Inflammatory macrophage treated with lipopolysaccharide for 1 hour (primary cell): ENCODE measurements at places on chromosomes 7 and 10.

- no peak for DNase-seq
Observed at GRCh38 chr7:132687981-132688383, 111.7 kb upstream of the PLXNA4 start.

DNA sequence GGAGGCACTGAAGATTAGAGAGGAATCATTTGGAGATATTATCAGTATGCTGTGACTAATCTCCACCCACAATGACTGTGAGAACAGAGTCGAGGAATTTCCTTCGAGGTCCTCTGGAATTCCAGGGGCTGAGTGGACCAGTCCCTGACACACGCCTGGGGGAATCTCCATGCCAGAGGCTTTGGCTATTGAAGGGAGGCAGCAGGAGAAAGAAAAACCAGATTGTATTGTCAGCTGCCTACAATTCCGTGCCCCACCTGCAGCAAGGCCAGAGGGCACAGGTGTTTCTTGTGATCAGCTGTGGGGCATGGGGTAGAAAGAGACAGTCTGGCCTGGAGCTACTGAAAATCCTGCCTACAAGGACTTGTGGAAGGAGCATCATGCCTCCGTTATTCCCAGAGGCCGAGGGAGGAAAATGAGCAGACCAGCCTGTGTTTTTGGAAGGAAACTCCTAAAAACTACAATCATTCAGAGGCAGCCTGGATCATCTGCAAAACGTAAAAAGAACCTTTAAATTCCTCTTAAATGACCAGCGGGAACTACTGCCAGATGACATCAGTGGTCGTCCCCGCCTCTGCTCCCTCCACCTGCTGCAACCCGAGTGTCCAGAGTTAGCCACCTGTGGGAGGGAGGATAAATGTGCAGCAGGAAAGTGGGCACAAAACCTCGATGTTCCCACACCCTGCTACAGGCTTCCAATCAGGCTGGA is 25.4 kb upstream of the ANK3 start:
- no peak for DNase-seq

DNA sequence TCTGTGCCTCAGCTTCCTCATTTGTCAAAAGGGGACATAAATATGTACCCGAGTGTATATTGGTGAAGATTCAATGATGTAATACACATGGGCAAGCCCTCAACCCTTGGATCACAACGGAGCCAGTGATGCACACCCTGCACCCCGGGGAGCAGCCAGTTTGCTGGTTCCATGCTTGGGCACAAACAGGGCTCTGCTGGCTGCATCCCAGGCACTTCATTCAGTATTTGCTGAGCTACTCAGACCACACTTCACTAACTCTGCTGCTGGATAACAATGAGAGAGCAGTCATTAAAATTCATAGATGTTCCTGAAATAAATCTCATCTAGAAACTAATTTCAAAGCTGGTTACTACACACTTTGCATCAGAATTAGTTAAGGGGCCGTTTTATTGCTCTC is 72.0 kb downstream of the SCRN1 start:
- no peak for DNase-seq

- DNase-seq: no peak
Observed at GRCh38 chr10:46560952-46561351, 4.5 kb upstream of the GPRIN2 start.

- DNase-seq: no peak
Observed at GRCh38 chr7:139673230-139673629, 104.6 kb downstream of the HIPK2 start.

DNA sequence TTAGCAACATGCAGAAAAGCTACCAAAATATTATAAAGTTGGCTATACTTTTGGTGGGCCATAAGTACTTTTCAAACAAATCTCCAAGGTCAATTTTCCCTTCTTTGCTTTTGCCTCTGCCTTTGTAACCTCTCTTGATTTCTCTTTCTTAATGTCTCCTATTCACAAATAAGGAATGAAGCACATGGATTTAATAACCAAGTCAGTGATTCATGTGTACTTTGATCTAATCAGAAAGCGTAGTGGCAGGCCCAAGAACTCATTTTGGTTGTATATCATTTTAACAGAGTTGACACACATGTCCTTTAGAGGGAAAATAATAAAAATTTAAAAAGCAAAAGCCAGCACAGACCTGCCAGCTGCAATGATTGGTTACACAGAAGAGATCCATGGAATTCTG is 93.7 kb downstream of the FZD1 start:
- no peak for DNase-seq

DNA sequence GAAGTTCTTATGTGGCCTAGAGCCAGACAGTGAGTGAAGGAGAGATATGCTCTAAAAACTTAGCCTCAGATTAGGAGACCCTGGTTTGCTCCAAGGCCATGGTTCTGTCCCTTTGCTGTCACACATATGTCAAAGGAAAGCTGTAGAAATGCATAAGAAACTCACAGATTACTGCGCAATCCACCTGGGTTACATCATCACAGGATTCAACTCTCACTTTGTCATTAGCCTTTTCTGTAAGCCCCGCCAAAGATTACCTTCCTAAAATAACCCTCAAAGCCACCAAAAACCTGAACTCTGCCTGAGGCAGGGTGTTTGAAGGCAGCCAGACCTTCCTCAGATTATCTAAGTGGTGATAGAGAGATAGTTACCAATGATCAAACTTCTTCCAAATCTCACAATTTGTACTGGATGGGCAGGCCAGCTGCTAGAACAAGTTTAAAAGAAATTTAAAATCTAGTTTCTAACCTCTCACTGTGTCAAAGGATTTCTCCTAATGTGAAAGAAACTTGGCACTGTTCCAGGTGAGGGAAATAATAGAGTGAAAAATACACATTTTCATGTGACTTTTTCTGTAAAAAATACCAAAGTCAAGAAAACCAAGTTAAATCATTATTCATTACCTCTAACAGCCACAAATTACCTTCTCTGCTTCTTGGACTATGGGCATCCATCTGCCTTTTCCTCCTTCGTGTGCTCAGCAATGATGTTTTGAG is 567.2 kb downstream of the SUGCT start:
- no peak for DNase-seq

DNA sequence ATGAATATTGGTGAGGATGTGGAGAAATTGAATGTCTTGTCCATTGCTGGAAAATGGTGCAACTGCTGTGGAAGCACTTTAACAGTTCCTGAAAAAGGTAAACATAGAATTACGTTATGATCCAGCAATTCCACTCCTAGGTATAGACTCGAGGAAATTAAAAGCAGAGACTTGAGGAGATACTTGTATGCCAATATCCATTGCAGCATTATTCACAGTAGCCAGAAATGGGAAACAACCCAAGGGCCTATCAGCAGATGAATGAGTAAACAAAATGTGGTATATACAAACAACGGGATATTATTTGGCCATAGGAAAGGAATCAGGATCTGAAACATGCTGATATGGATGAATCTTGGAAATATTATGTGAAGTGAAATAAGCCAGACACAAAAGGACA is 32.5 kb upstream of the MTURN start:
- no peak for DNase-seq

- DNase-seq: peak; percentile 52
Observed at GRCh38 chr10:32367793-32368453, 21.0 kb upstream of the EPC1 start.

DNA sequence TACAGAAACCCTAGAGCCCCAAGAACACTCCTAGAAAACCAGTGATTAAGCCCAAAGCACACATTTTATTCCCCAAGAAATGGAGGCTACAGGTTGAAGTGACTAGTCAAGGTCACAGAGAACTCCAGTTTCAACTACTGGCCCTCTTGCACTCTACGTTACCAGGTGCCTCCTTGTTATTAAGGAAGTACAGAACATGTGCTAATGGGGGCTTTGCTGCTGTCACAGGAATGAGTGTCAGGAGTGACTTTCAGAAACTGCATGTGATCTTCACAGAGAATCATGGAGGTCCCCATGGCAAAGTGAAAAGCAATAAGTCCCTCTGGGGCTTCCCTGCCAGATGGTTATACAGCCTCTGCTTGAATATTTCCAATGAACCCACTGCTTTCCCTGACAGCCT is 19.3 kb downstream of the JAZF1 start:
- DNase-seq: no peak

- no peak for DNase-seq
Observed at GRCh38 chr10:35224045-35224740, 97.5 kb downstream of the CREM start.

DNA sequence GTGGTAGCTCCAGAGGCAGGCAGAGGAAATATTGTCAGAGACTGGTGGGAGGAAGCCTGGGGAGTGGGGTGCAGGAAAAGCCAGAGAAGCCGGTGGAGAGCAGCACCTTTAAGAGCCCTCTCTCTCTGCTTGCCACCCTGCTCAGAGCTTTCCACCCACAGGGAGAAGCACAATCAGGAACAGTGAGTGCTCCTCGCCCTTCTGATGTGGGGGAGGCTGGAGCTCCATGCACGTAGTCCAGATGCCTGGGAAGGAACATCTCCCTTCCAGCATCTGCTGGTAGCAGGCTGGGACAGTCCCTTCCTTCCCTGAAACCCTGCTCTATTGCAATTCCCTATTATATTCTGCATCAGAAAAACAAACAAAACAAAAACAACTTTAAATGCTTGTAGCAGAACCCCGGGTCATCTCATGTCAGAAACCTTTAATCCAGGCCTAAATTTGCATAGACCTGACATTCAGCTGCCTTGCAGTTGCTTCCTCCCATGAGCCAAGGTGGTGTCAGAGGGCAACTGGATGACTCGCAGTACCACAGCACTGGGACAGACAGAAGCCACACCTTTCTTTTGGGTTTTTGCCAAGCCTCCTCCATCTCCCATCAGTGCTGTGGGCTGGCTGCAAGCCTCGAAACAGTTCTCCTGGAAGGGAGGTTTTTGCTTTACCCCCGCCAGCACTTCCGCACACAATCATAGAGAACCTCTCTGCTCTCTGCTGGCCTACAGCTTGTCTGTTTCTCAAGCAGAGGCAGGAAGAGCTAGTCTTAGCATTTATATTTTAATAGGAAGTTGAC is 13.1 kb downstream of the AVPI1 start:
- peak; percentile 17 for DNase-seq

- no peak for DNase-seq
Observed at GRCh38 chr7:101066833-101067177, 18.5 kb upstream of the TRIM56 start.

- no peak for DNase-seq
Observed at GRCh38 chr10:129932751-129933433, 31.2 kb downstream of the EBF3 start.

- no peak for DNase-seq
Observed at GRCh38 chr7:101097561-101097960, 12.3 kb downstream of the TRIM56 start.

DNA sequence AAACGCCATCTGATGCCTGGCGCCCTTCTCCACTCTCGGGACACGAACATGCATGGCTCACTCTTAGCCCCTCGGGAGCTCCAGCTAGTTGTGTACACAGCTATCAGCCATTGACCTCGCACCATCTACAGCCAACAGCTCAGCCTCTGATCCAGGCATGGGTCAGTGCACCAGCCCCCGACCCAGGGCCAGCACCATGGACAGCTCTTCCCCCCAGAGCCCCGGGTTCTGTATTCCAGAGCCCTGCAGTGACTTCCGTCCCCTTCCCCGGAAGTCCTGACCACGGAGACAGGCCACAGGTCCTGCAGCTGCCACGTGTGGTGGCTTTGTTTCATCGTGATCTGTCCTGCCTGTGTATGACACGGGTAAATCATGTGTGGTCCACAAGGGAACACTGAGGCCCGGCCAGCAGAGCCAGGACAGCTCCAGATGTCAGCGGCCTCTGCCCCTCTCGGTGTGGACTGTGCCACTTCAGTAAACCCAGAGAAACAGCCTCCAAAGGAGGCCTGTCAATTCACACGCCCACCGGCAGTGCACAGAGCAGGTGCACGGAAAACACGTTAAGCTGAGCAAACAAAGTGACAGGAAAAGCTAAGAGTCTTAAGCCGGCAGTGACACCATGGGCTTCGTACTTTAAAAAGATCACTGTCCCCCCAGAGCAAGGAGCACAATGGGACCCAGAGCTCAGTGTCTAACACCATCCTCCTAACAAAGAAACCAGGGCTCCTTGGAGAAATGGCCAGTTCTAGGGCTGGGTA is 13.0 kb downstream of the STK32C start:
- DNase-seq: no peak

DNA sequence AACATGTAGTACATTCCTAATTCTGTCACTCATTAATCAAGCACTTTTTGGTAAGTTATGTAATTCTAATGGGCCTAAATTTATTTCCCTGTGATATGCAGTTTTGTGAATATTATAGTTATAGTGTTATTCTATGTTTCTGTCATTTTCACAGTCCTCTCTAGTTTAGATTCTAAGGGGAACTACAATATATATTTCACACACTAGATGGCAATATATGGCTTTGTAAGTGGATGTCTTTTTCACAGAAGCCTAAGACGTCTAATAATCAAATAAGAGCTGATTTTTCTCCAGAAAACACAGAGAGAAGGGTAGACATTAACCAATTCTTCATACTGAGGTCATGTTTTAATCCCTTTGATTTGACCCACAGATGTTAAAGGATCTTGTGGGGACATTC is 18.0 kb downstream of the RNLS start:
- peak; percentile 62 for DNase-seq

DNA sequence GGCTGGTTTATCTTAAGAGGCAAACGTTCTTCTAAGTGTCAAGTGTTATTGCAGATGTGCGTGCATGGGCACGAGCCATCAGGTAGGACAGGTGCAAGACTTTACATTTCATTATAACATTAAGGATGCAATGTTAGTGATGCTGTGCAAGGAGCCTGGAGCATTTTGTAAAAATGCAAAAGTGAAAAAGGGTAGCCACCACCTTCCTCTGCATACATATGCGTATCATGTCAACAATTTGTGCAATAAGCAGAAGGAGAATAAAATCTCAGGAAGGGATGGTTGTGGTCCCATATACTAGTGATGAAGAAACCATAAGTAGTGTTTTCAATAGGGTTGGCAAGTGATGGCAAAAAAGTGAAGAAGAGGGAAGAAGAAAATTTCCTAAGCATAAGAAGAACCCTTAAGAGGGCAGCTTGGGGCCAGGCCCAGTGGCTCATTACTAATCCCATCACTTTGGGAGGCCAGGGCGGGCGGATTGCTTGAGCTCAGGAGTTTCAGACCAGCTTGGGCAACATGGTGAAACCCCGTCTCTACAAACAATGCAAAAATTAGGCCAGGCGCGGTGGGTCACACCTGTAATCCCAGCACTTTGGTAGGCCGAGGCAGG is 7.5 kb downstream of the PIK3AP1 start:
- peak; percentile 63 for DNase-seq

DNA sequence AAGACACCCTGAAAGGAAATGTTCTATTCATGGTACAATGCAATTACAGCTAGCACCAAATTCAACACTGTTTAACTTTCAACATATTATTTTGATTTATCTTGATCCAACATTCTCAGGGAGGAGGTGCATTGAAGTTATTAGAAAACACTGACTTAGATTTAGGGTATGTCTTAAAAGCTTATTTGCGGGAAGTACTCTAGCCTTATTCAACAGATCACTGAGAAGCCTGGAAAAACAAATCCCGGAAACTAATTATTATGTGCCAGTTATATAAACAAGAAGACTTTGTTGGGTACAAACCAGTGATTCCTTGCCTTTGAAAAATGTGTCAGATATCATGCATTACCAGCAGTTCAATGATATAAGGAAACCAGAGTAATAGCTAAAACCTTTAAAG is 160.1 kb downstream of the CFTR start:
- DNase-seq: no peak
